Activated naive CD4-positive, alpha-beta T cell treated with anti-CD3 and anti-CD28 coated beads for 36 hours (primary cell): ENCODE measurements at places on chromosomes 1 and 21. TPM values are rescaled to one million over a fixed set of nuclear protein-coding genes. Genes with fewer than 3 reads are reported as not detected.

DNA sequence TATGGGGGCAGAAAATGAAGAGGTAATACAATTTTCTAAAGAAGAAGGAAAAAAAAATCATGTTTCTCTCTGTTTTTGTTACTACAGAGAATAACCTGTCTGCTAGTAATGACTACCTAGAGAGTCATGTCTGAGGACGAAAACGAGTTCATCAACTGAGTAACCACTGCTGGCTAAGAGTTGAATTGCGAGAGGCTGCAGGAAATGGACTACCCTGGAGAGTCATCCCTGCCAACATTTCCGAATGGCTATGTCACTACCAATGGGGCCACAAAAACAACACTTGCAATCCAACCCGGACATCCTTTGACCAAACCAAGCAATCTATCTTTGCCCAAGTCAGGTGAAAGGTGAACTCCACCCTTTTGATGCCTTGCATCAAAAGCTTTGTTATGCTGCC is 120.6 kb downstream of the FCRL5 start:
- DNase-seq, result no peak

DNA sequence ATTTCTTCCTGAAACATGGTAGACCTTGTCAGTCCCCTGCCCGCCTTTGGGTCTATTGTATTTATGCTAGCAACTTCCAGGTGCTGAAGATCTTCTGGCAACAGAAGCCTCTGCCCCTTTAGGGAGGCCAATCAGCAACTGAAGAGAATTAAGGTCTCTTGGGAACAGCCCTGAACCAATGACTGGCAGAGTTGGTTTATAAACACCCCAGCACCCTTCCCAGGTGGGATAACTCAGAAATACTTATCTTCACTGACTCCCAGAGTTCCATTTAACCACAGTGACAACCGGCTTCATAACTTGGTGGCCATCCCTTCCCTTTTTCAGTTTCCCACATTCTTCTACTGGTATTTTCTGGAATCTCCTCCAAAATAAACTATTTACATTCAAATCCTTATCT is 27.2 kb upstream of the TMCO1 start:
- DNase-seq, result no peak

DNA sequence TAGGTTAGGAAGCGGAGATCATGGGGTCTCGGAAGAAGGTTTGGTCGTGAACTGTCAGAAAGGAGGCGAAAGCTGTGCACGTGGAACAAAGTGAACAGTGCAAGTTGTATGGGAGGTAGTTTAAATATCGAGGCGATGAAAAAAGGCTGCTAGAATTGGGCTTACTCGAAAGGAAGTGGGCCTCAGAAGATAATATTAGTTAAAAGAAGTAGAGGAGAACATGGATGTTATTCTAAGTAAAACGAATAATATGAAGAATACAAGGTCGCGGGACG is 571 bp downstream of the WDR3 start:
- no peak for DNase-seq

ANXA9 gene
- total RNA-seq, result not detected

- DNase-seq, result no peak
Observed at GRCh38 chr1:206700445-206701036, 15.8 kb downstream of the MAPKAPK2 start.

GRCh38 chr1:246152986-246153431 is 354.1 kb downstream of the SMYD3 start:
- DNase-seq, result no peak

DNA sequence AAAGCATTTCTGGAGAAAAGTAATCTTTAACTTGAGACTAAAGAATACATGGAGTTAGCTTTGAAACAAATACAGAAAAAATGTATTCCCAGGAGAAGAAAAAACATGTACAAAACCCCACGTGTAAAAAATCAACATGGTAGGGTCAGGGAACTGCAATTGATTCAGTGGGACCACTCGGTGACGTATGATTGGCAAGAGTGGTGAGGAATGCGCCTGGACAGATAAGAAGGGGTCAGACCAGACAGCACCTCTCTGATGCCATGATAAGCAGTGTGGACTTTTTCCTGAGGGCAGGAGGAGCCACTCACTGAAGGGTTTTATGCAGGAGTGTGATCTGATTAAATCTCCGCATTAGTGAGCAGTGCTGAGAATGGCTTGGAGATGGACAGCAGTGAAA is 142.5 kb downstream of the DAB1 start:
- no peak for DNase-seq

DNA sequence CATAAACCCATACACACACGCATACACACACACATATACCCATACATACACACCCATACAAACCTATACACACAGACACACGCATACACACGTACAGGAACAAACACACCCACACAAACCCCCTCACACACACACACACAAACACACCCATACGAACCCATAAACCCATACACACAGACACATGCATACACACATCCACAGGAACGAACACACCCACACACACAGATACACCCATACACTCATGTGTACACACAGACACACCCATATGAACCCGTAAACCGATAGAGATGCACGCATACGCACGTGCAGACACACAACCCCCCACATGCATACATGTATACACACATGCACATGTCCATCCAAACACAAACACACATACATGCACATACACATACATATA is 9.5 kb downstream of the WNT9A start:
- no peak for DNase-seq

- no peak for DNase-seq
Observed at GRCh38 chr21:22585558-22585957, 1587.3 kb downstream of the NCAM2 start.

DNA sequence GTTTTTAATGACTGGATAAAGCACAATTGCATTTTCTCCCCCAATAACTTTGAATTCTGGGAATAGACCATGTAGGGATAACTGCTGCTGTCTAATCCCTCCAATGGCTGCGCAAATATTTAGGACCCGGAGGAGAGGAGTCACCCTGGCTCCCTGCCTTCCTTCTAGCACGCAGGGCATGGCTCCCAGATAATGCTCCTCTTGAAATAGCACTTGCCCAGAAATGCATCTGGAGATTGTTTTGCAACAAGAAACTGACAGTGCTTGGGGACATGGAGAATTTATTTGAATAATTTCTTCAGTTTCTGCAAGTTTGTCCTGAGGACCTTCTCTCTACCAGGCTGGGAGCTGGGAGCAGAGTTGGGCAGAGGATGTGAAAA is 83.5 kb downstream of the MAN1C1 start:
- no peak for DNase-seq

DNA sequence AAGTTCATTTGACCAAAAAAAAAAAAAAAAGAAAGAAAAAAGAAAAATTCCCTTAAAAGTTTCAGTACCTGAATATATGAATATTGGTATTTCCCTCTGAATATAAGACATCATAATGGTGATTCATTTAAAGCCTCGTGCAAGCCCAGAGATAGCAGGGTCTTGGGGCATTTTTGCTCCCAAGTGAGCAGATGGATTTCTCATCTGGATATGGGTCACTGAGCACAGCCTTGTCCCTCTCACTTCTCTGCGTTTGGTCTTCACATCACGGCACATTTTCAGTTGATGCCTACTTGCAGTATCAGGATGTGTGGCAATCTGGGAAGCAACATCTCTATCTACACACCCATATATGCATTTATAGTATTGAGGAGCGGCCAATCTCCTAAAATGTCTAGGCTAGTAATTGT is 12.7 kb downstream of the CD58 start:
- DNase-seq, result no peak

- DNase-seq, result no peak
Observed at GRCh38 chr1:18831656-18832055, 27.8 kb downstream of the TAS1R2 start.

DNA sequence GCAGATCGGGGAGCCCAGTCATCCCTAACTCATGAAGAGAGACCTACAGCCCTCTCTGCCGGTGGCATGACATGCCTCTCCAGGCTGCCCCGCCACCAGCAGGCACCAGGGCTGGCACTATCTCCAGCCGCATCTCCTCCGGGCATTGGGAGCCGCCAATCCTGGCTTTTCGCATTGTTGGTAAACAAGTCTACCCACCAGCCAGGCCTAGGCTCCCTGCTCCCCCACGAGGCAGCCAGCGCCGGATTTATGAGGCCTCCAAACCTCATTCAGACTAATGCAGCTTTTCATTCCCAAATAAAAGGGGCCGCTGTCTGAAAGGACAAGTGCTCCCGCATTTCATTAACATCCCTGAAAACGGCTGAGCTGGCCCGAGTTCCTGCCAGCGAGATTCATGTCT is 3.4 kb upstream of the GRIK3 start:
- no peak for DNase-seq

GRCh38 chr21:44789880-44790279 is 11.7 kb downstream of the UBE2G2 start:
- no peak for DNase-seq

TSPEAR gene
- total RNA-seq, result not detected

GRCh38 chr1:156945881-156946661 is 25.6 kb downstream of the LRRC71 start:
- DNase-seq, result no peak

GRCh38 chr1:7209336-7209735 is 424.1 kb downstream of the CAMTA1 start:
- DNase-seq, result no peak

DNA sequence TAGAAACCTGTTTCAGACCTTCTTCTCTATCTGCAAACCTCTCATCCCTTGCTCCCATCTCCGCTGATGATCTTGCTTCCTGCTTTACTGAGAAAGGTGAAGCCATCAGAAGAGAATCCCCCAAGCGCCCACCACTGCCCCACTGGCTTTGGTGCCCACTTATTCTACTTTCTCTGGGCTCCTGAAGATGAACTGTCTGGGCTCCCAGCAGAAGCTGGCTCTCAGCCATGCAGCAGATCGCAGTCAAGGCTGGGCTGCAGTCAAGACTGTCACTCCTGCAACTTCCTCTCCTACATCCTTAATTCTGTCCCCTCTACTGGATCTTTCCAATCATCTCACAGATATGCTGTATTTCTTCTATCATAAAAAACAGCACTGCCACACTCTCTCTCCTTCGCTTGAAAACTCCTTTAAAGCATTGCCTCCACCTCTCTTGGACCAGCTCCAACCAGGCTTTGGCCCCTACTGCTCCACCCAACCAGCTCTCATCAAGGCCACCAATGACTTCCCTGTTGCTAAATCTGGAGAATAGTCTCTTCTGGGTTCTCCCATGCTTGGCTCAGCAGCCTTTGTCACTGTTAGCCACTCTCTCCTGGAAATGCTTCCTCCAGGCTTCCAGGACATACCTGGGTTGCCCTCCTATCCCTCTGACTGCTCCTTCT is 25.8 kb downstream of the TRIM62 start:
- DNase-seq, result no peak

PSEN2 gene
- total RNA-seq, result 0.64 TPM

GRCh38 chr1:210722410-210723081 is 393.8 kb downstream of the HHAT start:
- DNase-seq, result no peak

DNA sequence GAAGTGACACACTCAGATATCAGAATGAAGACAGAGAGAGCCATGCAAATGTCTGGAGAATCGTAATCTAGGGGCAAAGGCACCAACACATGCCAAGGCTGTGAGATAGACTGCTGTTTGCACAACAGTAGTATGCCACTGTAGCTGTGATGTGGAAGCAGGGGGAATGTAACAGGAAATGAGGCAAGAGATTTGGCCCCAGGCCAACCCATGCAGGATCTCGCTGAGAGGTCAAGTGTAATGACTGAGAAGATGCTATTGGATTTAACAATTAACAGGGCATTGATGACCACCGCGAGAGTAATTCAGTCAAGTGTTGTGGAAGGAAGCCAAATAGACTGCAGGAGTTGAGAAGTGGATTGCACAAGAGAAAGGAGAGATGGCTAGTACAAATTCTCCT is 107.3 kb upstream of the ST6GALNAC5 start:
- DNase-seq, result peak; percentile 31

DNA sequence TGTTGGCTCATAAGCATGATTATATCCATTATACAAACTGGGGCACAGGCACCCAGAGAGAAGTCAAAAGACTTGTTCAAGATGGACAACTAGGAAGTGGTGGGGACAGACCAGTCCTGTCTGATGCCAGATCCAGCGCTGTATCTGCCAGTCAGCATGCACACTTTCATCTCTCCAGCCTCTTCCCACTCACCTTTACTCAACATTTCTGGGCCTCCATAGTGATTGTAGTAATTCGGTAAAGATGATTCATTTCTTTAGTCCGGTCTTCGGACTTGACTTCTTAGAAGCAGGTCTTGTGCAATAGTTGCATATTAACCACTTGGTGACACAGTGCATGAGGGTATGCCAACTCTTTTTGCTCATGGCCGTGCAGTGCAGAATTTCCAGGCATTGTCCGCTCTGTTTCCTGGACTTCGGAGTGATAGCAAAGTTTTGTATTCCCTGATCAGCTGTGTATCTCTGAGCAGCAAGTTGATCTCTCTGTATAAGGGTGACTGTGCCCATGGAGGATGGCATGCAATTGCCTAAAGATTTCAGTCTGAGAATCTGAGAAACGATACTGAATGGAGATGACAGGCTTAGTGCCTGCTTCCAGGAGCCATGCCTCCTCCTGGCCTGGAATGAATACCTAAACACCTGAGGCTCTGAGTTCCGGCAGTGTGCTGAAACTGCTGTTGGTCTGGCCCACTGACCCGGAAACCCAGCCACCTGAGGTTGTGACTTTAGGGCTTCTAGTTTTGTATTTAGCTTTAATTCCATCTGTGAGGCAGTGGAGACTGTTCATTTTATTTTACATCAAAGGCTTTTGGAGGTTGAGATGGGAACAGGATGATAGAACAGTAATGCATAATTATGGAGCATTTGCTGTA is 39.0 kb downstream of the GALNT2 start:
- DNase-seq, result peak; percentile 26

DNA sequence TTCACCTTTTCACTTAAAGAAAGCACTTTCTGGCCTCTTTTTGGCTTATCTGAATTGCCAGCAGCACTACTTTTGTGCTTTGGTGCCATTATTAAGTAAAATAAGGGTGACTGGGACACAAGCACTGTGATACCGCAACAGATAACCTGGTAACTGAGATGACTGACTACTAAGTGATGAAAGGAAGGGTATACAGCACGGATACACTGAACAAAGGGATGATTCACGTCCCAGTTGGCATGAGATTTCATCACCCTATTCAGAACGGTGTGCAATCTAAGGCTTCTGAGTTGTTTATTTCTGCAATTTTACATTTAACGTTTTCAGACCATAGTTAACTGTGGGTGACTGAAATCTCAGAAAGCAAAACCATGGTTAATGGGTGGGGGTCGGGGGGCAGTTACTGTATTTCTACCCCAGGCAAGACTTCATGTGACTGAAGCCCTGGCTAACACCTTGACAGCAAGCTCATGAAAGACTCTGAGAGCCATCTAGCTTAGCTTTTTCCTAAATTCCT is 102.8 kb downstream of the CLIC6 start:
- DNase-seq, result no peak

GRCh38 chr1:195434566-195435203 is 1173.6 kb downstream of the KCNT2 start:
- no peak for DNase-seq

DNA sequence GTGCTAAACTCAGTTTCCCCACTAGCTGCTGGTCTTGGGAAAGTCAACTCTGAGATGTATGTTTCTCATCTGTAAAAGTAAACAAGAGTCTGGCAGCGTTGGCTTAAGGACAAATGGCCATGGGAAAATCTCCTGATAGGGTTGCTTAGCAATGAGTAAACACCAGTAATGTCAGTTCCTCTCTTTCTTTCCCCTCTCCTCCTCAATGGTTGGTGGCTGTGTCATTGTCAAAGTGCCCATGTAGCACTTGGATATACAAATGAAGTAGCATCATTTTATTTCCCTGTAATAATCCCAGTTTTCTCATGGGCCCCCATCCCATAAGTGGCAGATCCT is 2.2 kb upstream of the FYB2 start:
- no peak for DNase-seq

CSF1 gene
- total RNA-seq, result 13.5 TPM

HUNK gene
- 0.10 TPM for total RNA-seq

GRCh38 chr1:156429313-156430060 is 60.5 kb downstream of the RHBG start:
- DNase-seq, result no peak

TRIM58 gene
- 0.12 TPM for total RNA-seq

- peak; percentile 69 for DNase-seq
Observed at GRCh38 chr1:48530727-48531351, 58.8 kb upstream of the SPATA6 start.
